ENCODE measurements at places on chromosomes 1 and 21. TPM values are rescaled to one million over a fixed set of nuclear protein-coding genes. Genes with fewer than 3 reads are reported as not detected.

GRCh38 chr1:64896551-64896950 is 69.8 kb downstream of the JAK1 start:
- DNase-seq, result no peak
- no peaks in the 10 kb centered on the region for H3K27me3 ChIP-seq
- no peak overlapping the region for H3K4me3 ChIP-seq
- no peak overlapping the region for H3K27ac ChIP-seq
- no peaks in the 10 kb centered on the region for H3K4me1 ChIP-seq
- no peaks in the 10 kb centered on the region for H3K36me3 ChIP-seq

DNA sequence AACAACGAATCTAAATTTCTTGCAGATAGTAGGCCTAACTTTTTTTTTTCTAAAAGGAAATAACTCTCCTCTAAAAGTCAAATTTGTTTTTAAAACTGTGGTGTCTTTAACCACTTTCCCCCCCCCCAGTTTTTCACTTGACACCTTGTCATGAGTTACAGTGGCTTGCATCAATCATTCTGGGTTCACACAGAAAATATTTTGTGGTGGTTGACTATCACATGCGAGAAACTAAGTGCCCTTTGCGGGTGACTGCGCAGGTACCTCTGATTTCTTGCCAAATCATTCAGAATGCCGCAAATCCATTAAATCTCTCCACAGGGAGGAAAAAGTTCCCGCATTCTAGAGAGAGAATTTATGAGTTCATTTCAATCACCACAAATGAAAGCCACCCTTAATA is 23.8 kb upstream of the SAMSN1 start:
- H3K27me3 ChIP-seq, result no peaks in the 10 kb centered on the region
- H3K36me3 ChIP-seq, result no peaks in the 10 kb centered on the region
- DNase-seq, result no peak
- no peak overlapping the region for H3K27ac ChIP-seq
- H3K4me1 ChIP-seq, result no peaks in the 10 kb centered on the region

The CYP2J2 gene
- 0.24 TPM for total RNA-seq

GRCh38 chr1:181531951-181532600 is 48.8 kb downstream of the CACNA1E start:
- DNase-seq, result no peak
- H3K4me3 ChIP-seq, result no peak overlapping the region
- no peaks in the 10 kb centered on the region for H3K27me3 ChIP-seq
- no peaks in the 10 kb centered on the region for H3K4me1 ChIP-seq
- no peaks in the 10 kb centered on the region for H3K36me3 ChIP-seq
- no peak overlapping the region for H3K27ac ChIP-seq

The SPRR1B gene
- not detected for total RNA-seq

The FAM72C gene
- total RNA-seq, result not detected

GRCh38 chr1:36658838-36659237 is 176.1 kb upstream of the CSF3R start:
- no peak overlapping the region for H3K4me3 ChIP-seq
- no peak for DNase-seq
- H3K27me3 ChIP-seq, result no peaks in the 10 kb centered on the region
- no peaks in the 10 kb centered on the region for H3K4me1 ChIP-seq
- no peaks in the 10 kb centered on the region for H3K36me3 ChIP-seq

The TSPAN1 gene
- total RNA-seq, result 2.3 TPM

Data from aorta (tissue), 5 donors.